Activated naive CD8-positive, alpha-beta T cell treated with anti-CD3 and anti-CD28 coated beads, Interleukin-2, amount 10 ng/mL, durations not matched to agents 7 days and 5 days (primary cell): ENCODE measurements at places on chromosomes 11 and 22.

DNA sequence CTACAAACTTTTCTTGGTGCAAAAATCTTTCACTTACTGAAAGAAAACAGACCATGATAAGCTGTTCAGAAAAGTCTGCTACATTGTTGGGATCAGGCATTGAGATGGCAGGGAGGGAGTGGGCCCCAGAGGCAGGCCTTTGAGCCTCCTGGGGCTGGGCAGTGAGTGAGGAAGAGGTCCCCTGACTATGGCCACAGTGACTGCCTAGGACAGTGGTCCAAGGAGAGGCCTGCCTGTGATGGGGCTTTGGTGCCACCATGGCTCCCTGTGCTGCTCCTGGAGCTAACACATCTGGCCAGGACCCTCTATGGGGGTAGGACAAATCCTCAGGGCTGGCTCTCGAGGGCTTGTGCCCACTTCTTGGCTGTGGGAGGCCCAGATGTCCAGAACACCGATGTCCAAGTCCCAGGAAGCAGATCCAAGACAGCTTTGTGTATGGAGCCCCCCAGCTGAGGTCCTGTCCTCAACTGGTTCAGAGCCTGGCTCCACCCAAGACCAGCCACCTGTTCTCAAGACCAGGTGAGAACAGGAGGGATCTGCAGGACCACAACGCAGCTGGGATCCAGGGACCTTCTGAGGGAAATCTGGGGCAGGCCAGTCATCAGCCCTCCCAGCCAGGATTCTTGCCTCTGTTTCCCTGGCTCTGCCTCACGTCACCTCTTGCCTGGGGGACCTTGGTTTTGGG is 36.9 kb downstream of the PPM1F start:
- no peak for DNase-seq

- DNase-seq: no peak
Measured at GRCh38 chr22:26561756-26562417, 28.0 kb downstream of the TPST2 start.

DNA sequence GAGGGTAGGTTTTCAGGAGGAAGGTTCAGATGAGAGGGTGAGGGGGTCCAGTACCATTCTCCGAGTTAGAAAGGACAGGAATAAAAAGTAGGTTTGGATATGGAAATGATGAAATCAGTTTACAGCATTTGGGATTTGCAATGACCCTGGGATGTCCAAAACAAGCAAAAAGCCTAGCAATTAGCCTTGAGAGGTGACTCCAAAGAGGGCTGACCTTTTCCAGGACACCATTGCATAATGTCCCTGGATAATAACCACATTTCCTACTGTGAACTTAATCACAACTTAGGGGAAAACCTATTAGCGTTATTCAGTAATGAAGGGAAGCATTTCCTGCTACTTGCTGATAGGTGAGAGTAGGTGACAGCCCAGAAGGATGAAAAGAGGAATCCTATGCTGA is 101.4 kb upstream of the ARHGAP42 start:
- no peak for DNase-seq

GRCh38 chr11:79440571-79441460 is at the start of gene TENM4:
TSS of gene TENM4 (minus strand) at chr11:79441030. CDS start at chr11:79069944, 371,086 bp downstream.
- peak; percentile 29 for DNase-seq

- no peak for DNase-seq
Measured at GRCh38 chr11:30553521-30554110, 32.5 kb downstream of the MPPED2 start.

GRCh38 chr22:43007519-43008102 is 7.3 kb downstream of the PACSIN2 start:
- no peak for DNase-seq

DNA sequence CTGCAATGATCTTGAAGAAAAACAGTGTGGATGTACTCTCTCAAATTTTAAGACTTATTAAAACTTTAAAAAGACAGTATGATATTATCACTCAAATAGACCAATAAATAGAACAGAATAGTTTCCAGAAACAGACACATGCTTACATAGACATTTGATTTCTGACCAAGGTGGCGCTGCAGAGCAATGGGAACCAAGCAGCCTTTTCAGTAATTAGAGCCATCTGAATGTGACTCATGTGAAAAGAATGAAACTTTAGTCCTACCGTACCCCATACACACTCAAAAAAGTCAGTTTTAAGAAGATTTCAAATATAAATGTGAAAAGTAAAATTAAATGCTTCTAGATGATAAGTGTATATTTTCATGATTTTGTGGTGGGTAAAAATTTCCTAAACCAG is 74.2 kb upstream of the MS4A8 start:
- no peak for DNase-seq

GRCh38 chr11:69880826-69881445 is 61.7 kb upstream of the FGF3 start:
- peak; percentile 7 for DNase-seq

DNA sequence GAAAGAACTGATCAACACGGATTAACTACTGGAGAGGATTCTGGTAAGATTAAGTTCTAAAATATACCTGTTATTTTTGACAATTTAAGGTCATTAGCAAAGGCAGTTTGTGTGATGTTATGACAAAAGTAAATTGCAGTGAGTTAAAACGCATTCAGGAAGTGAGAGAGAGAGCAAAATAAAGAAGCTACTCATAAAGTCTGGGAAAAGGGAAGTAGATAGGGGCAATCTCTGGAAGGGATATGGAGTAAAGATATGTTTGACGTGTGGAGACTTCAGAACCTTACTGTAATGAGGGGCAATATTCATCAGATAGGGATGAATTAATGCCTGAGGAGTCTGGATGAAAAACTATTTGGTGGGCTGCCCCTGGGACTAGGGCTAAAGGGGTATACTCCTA is 16.8 kb downstream of the OR56B4 start:
- no peak for DNase-seq

DNA sequence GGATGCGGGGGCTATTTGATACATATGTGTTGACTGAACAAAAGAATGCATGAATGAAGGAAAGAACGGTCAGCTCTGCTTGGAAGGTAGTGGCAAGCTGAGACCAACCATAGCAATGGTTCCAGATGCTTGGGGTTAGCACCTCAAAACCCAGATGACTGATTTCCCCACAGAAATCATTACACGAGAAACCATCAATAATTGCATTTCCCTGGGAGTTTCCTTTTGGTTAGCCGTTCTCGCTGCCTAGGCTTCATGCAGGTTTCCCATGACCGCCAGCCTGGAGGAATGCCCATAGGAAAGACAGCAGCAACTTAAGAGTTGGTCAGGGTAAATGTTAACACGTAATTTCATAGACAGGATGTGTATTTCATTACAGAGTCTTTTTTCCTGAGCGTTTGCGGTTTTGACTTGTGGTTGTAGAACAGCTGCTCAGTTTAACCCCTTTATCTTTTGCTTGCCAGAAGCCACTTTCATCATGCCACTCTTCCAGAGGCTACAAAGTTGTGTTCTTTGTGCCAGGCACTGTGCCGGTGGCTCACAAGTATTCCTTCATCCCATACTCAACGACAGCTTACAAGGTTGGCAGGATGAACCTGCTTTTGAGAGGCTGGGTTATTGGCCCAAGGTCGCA is 2.8 kb downstream of the IL17RA start:
- peak; percentile 62 for DNase-seq

- DNase-seq: peak; percentile 41
Measured at GRCh38 chr11:117144477-117145392, 648 bp downstream of the PAFAH1B2 start.

GRCh38 chr11:60783141-60783484 is 2.0 kb upstream of the MS4A10 start:
- DNase-seq: no peak

GRCh38 chr11:393219-394033 is 583 bp upstream of the PKP3 start:
- DNase-seq: no peak

DNA sequence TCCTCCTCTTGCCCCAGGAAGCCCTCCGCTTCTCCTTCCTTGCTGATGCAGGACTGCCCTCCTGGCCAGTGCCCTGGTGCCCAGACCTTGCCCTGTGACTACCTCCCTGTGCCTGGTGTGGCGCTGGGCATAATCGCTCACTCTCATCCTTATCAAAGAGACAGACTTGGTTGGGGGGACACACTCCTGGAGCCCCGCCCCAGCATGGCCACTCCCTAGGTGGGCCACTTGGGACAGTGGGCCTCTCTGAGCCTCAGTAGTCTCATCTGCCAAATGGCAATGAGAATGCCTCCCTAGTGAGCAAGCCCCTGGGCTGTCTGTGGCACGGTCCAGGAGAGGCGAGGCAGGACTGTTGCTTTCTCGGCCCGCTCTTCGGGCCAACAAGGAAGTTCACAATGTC is 72.7 kb upstream of the TSPAN18 start:
- DNase-seq: no peak

DNA sequence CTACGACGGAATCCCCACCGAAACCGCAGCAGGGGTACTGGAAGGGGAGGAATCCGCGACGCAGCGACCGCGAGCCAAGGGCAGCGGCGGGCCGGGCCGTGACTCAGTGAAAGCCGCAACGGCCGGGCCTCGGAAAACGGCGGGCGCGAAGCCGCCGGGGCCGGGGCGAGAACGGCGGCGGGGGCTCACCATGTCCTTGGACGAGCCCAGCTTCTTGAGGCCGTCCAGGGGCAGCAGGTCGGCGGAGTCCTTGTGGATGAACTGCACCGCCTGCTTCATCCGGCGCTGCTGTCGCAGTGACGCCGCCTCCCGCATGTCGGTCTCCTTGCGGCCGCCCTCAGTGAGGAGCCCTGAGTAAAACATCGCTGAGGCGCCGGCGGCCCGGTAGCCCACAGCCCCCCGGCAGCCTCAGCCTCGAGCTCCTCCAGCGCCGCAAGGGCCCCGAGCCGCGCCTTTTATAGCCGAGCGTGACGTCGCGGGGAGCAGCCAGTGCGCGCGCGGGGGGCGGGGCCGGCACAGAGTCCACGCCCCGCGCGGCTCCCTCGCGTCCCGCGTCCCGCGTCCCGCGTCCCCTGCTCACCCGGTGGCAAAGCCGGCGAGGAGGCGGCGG is at the start of gene NRIP3:
Gene NRIP3 (minus strand): TSS at position 429 of the 610 bp plus-strand sequence. CDS start 66 bp downstream, at position 363.
- peak; percentile 83 for DNase-seq

- no peak for DNase-seq
Measured at GRCh38 chr11:78210000-78210608, 21.4 kb downstream of the USP35 start.
